ENCODE measurements at places on chromosomes 7 and 10. TPM values are rescaled to one million over a fixed set of nuclear protein-coding genes. Genes with fewer than 3 reads are reported as not detected.

Gene AP4M1
- total RNA-seq, result 22.6 TPM

Gene BTAF1
- 41.7 TPM for total RNA-seq

Gene ACSL5
- not detected for total RNA-seq

Gene FGFBP3
- total RNA-seq, result 420 TPM

Gene LAMTOR4
- total RNA-seq, result 134 TPM

Gene STOX1
- total RNA-seq, result 8.8 TPM

GRCh38 chr7:91533996-91534395, 269.8 kb downstream of the FZD1 start:
- DNase-seq, result no peak

- no peak for DNase-seq
Observed at GRCh38 chr7:74481458-74482196, 27.9 kb downstream of the GTF2IRD1 start.

GRCh38 chr7:108415821-108416536, 40.3 kb downstream of the NRCAM start:
- DNase-seq, result no peak

- no peak for DNase-seq
Observed at GRCh38 chr7:121510302-121510701, 114.2 kb upstream of the FAM3C start.

- no peak for DNase-seq
Observed at GRCh38 chr10:124005091-124005490, 88.3 kb downstream of the CHST15 start.

DNA sequence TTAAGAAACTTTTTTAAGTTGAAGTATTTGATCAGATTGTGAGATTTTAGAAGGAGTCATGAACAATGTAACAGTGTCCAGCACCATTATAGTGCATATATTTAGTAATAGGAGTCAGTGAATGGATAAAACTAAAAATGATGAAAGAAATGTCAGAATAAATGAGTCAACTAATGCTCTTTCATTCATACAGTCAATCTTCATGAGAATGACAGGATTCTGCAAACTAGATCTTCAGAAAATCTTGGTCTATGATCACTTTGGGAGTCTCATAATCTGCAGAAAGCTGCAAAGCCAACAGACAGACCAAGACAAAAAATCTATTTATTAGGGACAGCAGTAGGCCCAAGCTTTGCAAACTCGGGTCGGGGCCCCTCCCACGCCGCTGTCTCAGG, 710 bp downstream of the RNLS start:
- DNase-seq, result no peak

GRCh38 chr7:133186060-133186459, 66.8 kb upstream of the EXOC4 start:
- DNase-seq, result no peak

DNA sequence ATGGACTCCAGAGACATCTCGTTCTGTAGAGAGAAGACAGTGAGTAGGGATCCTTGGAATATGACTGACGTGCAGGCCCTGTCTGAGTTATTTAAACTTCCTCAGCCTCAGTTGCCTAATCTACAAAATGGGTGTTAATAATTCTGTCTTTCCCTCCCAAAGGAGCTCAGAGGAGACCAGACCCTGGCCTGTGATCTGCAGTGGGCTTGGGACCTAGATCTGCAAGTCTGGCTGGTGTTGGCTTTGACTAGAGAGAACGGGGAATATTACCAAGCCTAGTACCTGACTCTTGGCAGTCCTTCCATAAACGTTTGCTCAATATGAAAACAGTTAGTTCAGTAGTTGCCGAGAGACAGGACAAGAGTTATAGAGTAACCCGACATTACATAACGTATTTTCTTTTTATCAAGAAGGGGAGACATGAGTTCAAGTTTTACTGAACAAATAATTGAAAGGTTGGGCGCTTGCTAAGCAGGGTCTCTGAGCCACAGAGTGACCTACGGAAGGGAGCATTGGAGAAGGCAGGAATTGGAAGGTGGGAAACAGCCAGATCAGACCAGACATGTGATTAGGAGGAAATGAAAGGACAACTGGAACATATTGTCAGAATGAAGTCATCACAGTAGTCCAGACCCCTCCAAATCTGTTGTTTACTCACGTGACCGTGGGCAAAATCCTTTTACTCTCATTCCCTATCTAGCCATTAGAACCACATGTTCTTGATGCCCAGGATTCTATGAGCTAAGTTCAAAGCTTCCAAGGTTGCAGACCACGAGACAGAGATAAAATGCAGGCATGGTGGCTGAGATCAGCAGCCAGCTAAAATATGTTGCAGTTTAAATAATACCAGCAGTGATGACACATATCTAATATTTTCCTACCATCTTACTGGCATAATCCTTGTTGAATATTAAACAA, 10.9 kb upstream of the CYP3A4 start:
- DNase-seq, result no peak

GRCh38 chr10:111996103-111996502, 187.5 kb downstream of the GPAM start:
- DNase-seq, result no peak
